ENCODE measurements at places on chromosomes 5 and 9.

- DNase-seq = no peak
Observed at GRCh38 chr9:76333388-76333787, 60.8 kb downstream of the RFK start.

- DNase-seq = no peak
Observed at GRCh38 chr5:150703762-150704161, 2.9 kb upstream of the RBM22 start.

GRCh38 chr9:136688274-136689107, 1.2 kb upstream of the AGPAT2 start:
- peak; percentile 27 for DNase-seq

- no peak for DNase-seq
Observed at GRCh38 chr5:33558489-33558888, 117.7 kb downstream of the TARS1 start.

DNA sequence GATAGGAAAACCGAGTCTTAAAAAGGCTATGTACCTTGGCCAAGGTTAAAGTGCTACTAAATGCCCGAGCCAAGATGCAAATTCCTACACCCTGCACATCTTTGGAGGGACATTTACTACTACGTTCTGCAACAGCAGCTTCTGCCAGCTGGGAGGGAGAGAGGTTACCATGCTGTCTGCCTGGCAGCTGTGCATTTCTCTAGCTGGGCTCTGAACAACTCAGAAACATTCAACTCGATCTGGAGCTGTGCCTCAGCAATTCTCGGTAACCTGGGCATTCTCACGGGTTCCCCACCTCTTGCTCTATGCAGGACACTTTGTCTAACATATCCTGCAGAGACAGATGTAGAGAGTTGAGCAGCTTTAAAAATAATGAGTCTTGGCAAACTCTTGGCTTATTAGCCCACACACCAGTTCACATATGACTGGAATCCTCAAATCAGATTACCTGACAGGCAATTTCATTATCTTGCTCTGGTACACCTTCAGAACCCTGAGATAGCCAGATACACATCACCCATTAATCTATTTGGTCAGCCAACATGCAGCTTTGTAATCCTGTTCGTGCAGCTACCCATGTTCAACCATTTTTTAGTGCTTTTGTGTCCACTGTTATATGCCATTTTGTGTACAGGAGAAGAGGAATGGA, 115.8 kb downstream of the EFNA5 start:
- DNase-seq = peak; percentile 39

DNA sequence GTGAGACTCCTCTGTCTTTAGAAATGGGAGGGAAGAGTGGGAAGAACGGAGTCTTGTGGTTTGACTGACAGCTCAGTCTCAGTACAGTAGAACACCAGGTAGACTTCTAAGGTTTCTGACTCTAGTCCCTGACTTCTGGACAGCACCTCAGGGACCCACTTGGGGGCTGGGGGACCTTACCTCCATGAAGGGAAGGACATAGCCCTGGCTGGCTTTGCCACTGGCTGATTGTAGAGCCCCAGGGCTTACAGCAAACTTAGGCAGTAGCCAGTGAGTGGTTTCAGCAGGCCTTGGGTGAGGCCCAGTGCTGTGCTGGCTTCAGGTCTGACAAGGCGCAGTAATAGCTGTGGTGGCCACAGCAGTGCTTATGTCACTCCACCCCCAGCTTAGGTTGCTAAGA, 290.0 kb upstream of the PRR16 start:
- DNase-seq = no peak

DNA sequence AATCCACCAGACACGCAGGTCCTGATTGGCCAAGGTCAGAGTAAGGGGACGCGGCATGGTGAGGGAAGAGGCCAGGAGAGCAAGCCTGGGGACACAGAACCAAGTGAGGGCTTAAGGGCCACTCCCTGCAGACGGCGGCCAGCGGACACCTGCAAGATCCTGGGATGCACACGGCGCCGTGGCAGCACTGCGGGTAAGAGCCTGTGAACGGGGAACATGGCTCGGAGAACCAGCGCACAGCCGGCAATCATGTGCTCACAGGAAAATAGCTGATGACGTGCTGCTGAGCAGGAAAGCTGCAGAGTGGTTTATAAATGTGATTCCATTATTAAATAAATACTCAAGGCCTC, 27.0 kb upstream of the NSMF start:
- DNase-seq = no peak

DNA sequence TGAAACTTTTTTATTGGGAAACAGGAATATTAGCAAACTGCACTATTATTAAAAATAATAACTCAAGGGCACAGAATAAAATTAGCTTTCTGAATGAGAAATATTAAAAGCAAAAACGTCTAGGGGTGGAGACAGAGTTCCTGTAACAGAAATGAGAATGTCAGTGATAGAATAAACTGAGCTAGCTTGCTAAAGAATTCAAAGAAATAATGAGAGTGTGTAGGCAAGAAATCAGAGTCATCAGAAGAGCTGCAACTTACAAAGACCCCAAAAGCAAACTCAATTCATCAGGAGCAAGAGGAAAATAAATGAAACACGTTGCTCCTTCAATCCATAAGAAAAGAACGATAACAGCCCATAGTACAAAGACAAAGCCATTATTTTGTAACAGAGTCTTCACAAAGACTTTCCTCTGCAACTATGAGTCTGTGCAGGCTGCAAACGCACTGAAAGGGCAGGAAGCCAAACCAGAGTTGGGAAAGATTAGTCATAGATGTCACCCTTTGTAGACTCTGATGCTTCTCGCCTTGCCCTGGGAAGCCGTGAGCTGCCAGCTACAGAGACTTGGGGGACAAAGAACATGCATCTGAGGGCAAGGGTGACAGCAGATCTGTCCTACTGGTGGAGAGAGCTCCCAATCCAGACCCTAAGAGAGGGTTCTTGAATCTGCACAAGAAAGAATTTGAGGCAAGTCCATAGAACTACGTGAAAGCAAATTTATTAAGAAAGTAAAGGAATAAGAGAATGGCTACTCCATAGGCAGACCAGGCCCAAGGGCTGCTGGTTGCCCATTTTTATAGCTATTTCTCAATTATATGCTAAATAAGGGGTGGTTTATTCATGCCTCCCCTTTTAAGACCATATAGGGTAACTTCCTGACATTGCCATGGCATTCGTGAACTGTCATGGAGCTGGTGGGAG, 40.8 kb downstream of the SHC3 start:
- no peak for DNase-seq

DNA sequence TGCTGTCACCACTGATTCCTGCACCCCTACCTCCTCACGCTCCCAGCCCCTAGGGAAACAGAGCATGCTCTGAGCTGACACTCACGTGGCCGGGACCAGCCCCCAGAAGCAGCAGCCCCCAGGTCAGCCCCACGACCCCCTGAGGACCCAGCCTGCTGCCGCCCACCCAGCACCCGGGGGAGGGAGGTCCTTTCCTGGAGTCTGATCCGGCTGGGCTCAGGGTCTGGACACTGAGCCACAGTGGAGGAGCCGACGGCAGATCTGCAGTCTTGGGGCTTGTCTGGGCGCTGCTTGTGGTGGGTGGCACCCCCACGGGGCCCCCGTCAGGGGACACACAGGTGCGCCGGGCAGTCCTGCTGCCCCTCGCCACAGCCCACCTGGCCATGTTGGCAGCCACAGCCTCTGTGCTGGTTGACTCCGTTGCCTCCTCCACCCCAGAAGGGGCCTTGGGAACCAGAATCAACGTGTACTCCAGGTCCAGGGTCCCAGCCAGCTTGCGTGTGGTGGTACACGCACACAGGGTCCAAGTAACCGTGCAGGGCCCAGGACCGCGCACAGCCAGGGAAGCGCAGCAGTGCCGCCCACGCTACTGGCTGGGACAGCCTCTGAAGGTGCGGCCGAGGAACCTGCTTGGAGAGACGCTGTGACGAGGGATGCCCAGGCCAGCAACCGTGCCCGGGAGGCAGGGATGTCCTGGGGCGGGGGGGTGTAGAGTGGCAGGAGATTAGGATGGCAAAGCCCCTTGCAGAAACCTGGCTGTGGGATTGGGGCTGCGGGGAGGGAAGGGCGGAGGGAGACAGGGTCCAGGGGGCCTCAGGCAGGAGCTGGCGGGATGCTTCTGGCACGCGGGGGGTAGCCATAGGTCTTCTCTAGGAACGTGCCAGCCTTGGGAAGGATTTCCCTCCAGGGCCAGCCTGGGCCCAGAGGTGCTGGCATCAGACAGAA, 3.5 kb downstream of the DNLZ start:
- no peak for DNase-seq

GRCh38 chr5:149886060-149886459, 58.5 kb downstream of the PDE6A start:
- DNase-seq = no peak

- DNase-seq = no peak
Observed at GRCh38 chr9:38061326-38061977, 7.6 kb downstream of the SHB start.

- no peak for DNase-seq
Observed at GRCh38 chr5:30106596-30106995, 1086.9 kb upstream of the CDH6 start.

All from eye (tissue), 1 donor.